GM04504 (cell line): ENCODE measurements at places on chromosomes 16 and 17.

- DNase-seq = no peak
These were observed 47.5 kb upstream of the CLEC3A start for GRCh38 chr16:77974883-77975282.

DNA sequence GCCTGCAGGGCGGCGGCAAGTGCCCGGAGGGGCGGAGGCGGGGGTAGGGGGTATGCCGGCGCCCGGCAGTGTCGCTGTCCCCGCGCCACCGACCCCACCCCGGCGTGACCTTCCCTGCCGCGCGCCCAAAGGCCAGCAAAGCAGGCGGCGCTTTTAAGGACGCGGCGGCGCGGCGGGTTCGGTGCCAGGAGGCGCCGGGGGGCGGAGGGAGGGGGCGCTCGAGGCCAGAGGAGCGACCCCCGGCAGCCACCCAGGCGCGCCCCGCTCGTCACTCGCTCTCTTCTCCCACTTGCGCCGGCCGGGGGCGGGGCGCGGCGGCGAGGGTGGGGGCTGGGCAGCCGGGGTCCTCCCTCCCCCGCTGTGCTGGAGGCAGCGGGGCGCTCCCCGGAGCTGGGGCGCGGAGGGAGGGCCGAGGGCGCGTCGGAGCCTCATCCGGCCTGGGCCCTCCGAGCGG, 8.6 kb upstream of the BAHCC1 start:
- DNase-seq = no peak

- DNase-seq = no peak
These were observed 9.5 kb downstream of the EXOC7 start for GRCh38 chr17:76094046-76094445.

DNA sequence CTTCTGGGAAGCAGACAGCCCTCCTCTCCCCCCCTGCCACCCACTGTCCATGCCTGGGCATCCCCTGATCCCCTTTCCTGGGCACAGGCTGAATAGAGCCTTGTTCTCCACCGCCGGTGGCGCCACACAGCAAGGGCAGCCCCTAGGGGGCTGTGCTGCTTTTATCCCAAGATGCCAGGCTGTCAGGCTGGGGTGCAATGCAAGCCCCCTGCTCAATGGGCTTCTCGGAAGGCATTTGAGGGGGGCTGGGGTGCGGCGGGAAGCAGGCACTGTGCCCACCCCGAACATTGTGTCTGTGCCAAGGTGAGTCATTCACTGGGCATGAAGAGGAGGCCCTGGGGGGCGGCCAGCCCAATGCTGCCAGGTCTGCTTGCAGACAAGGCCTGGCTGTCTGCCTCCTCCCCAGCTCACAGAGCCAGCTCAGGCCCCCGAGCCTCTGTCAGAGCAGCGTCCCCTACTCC, 1.5 kb upstream of the GFAP start:
- no peak for DNase-seq

- DNase-seq = no peak
These were observed 2.5 kb downstream of the MSRB1 start for GRCh38 chr16:1940273-1941161.

DNA sequence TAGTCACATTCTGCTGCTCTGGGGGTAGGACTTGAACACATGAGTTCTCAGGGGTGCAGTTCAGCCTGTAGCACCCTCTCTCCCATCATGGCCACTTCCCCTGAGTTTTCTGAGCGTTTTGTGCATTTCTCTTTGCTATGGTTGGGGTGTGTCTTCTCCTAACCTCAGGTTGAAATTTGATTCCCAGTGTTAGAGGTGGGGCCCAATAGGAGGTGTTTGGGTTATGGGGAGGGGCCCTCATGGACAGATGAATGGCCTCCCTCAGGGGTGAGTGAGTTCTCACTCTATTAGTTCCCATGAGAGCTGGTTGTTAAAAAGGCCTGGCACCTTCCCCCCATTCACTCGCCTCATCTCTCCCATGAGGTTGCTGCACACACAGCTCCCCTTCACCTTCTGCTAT, 101.1 kb downstream of the FOXL1 start:
- no peak for DNase-seq

DNA sequence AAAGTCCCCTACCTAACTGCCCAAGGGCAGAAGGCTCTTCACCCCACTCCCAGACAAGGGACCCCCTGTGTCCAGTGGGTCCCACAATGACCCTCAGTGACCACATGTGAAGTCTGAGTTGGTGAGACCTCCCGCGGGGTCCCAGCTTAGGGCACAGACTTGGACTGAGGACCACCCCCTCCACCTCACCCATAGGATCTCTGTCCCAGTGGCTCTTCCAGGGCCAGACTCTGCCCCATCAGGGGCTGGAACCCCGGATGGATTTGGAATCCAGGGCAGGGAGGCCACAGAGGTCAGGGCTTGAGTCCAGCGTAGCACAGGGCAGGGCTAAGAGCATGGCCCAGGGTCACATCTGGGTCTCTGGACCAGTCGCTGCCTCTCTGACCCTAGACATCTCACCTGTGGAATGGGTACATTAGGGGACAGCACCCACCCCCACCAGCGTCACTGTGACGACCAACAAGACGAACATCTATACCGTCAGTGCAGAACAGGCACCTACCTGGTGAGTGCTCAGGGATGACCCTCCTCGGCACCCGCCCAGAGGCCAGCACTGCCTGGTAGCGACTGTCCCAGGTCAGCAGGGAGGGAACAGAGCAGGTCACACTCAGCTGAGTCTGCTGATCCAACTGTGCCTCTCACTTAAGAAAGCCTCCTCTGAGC, 37.7 kb downstream of the TNFRSF13B start:
- DNase-seq = no peak

GRCh38 chr17:38749223-38750043, 1.3 kb upstream of the PCGF2 start:
- no peak for DNase-seq

DNA sequence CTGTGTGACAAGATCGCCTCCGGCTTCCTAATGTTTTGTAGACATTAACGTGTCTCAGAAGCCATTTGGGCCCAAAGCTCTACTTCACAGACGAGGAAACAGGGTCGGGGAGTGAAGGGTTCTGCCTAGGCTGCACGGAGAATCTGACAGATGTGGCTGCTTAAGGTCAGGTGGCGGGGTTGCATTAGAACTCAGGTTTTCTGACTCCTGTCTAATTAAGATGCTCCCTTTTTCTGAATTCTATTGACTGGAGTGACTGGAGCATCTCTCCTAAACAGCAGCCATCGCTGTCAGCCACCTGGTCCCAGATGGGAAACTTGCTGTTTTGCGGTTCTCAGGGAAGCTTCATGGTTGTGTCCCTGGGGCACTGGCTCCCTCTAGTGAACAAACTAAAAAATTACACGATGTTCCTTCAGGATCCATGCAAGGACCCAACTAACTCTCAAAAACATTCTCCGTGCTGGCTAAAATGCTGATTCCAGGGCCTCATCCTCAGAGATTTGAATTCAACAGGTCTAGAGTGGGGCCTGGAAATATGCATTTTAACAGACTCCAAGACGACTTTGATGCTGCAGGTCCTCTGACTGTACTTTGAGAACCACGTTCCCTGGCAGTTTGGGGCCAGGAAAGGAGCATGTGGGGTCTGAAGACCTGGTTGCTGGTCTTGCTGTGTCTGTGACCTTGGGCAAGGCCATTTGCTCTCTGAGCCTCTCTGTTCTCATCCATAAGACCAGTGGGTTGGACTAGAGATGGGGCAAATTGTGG, 117.4 kb downstream of the IRF8 start:
- DNase-seq = peak; percentile 39

DNA sequence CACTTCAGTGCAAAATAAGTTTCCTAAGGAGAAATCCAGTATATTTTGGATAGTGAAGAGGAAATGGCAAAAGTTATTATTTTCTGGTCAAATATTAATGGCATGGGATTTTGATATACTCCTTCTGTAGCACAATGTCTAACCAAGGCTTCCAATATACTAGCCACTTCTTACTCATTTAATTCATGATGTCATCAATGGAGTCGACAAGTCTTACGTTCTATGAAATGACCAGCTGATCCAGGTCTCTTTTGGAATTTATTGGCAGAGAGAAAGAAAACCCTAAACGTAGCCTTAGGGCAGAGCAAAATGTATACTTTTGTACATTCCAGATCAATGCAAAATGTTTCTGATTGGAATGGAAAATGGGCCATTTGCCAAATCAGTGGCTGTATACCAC, 8.3 kb upstream of the ABCA10 start:
- no peak for DNase-seq

GRCh38 chr16:31678649-31679325, 151.1 kb downstream of the AHSP start:
- DNase-seq = no peak

DNA sequence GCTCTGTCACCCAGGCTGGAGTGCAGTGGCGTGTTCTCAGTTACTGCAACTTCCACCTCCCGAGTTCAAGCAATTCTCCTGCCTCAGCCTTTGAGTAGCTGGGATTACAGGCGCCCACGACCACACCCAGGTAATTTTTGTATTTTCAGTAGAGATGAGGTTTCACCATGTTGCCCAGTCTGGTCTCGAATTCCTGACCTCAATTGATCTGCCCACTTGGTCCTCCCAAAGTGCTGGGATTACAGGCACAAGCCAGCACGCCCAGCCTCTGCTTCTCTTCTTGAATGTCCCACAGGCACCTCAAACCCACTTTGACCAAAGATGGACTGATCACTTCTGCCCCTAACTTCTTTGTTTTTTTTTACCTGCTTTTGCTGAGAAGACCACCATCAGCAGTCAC, 4.6 kb upstream of the ARL5C start:
- no peak for DNase-seq

DNA sequence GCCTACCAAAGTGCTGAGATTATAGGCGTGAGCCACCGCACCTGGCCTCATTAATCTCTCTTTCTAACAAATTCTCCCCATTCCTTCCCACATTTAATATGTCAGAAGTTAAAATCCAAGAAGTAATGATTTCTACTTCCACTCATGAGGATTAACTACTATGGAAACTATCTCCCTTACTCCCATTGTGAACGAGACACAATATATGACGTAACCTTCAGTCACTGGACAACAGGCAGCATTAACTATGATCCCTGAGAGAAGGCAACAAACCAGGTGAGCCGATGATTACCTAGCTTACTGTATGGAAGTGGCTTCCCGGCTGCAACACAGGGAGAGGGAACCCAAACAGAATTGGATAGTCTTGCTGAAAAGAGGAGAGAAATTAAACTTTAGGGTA, 20.0 kb downstream of the GLG1 start:
- no peak for DNase-seq

GRCh38 chr16:1973461-1974156, 1.8 kb downstream of the TBL3 start:
- no peak for DNase-seq

DNA sequence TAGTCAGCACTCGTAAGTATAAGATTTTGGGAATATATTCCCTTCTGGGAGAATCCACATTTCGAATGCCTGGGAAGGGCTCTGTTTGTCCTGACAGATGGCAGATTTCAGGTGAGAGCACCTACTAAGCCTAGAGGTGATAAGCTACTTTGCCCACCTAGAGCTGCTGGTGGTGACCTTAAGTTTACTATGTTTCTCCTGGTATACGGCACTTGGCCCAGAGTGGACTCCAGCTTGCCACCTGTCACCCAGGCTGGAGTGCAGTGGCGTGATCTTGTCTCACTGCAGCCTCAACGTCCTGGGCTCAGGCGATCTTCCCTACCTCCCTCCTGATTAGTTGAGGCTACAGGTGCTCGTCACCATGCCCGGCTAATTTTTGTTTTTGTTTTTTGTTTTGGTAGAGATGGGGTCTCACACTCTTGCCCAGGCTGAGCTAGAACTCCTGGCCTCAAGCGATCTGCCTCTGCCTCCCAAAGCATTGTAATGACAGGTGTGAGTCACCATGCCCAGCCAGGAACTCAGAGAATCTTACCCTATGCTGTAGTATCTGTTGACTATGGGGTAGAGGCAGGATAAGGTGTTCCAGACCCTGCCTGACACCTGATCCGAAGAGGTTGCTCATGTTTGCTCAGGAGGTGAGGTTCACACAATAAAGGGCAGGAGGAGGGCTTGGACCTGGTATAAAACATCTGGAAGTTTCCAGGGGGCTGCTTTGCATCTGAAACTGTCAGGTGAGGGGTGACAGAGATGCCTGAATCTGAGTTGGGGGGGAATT, at the start of gene ZG16:
Gene ZG16 (plus strand): TSS at position 681 of the 775 bp plus-strand sequence. CDS start 1,011 bp downstream, outside the sequence.
- no peak for DNase-seq

DNA sequence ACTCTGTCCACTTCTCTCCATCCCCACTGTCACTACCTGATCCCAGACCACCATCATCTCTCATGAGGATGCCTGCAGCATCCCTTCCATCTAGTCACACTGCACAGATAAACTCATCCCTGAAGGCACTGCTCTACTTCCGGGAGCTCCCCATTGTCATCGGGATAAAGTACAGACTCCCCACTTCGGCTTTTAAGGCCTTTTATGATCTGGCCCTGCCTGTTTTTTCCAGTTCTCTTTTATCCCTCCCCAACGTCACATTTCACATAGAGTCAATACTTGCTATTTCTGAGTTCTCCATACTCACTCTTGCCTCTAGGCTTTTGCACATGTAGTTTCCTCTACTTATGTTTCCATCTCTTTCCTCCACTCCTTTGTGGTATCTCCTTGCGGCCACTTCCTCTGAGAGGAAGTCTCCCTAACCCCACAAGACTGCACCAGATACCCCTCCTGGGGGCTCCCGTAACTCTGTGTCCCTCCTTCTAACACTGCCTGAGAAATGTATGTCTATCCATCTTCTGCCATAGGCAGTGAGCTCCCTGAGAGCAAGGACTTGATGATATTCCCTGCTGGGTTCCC, 66.9 kb downstream of the COPRS start:
- no peak for DNase-seq
